ENCODE measurements at places on chromosomes 3 and 15. TPM values are rescaled to one million over a fixed set of nuclear protein-coding genes. Genes with fewer than 3 reads are reported as not detected.

The CHRNA7 gene
- total RNA-seq, result 0.38 TPM

The GREM1 gene
- 0.13 TPM for total RNA-seq

The PPP2R3A gene
- 4.5 TPM for total RNA-seq

The FGD5 gene
- total RNA-seq, result 86.3 TPM

The KLHL6 gene
- 2.1 TPM for total RNA-seq

The PLSCR5 gene
- total RNA-seq, result not detected

The PIERCE2 gene
- total RNA-seq, result 0.89 TPM

The RBPMS2 gene
- total RNA-seq, result 0.25 TPM

The SOX2 gene
- total RNA-seq, result not detected

The MYH15 gene
- total RNA-seq, result 0.13 TPM
